ENCODE measurements at places on chromosomes 16 and 17.

DNA sequence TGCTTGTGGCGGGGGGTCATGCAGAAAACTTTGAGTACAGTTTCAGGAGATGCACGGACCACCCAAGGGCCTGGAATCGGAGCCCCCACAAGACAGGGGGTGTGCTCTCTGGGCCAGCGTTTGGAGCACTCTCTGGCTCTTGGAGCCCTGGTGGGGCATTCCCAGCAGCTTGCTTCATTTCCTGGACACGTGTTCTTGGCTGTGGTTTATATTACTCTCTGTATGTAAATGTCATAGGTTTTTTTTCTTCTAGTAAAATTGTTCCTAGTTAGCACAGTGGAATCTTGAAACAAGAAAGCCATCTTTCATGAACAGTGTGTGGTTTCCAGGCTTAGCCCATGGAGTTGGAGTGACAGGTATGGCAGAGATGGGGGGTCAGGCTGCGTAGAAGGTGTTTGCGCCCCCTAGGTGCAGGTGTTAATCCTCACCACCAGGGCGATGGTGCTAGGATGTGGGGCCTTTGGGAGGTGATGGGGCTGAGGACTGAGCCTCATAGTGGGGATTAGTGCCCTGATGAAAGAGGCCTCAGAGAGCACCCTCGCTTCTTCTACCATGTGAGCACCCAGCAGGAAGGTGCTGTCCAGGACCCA, 79.8 kb downstream of the JPH3 start:
- no peak for DNase-seq

DNA sequence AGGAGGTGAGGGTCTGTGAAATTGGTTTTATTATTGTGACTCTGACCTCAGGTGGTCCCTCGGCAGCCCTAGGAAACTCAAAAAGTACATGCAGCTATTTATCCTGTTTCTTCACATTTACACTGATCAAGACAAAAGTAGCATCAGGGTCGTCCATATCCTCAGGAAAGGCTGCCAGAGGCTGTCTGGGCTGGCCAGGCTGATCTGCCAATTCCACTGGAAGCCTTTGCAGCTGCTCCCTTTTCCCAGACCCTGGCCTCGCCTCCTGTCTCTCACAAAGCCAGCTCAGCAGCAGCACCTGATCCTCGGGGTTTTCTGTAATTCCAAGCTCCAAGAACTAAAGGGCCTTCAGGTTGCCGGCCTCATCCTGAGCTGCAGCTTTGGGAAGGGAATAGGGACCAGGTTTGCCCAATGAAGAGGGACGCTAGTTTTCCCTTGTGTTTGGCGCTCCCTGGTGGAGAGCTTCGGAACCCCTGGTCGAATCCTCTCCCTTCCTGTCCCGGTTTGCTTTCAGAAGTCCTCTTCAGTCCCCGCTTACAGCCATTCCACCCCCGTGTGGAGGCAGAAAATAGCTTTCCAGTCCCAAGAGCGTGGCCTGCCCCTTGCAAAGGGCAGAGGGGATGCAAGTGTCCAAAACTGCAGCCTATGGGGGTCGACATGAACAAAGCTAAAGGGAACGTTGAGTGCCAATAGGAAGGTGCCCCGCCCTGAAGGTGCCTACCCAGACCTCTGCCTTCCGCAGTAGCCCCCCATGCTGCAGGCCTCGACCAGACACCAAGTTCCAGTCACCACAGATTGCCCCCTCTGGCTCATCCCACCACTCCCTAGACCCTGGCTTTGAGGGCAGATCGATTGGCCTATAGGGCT, 13.4 kb downstream of the MFSD6L start:
- no peak for DNase-seq

GRCh38 chr17:7589204-7589868, 558 bp downstream of the SOX15 start:
- DNase-seq: no peak

GRCh38 chr16:19524616-19525384, 1.1 kb downstream of the CCP110 start:
- DNase-seq: no peak

GRCh38 chr17:81123052-81124048, 42.0 kb upstream of the PVALEF start:
- DNase-seq: no peak

- DNase-seq: no peak
These were observed 25.0 kb downstream of the MPRIP start for GRCh38 chr17:17067257-17067656.

DNA sequence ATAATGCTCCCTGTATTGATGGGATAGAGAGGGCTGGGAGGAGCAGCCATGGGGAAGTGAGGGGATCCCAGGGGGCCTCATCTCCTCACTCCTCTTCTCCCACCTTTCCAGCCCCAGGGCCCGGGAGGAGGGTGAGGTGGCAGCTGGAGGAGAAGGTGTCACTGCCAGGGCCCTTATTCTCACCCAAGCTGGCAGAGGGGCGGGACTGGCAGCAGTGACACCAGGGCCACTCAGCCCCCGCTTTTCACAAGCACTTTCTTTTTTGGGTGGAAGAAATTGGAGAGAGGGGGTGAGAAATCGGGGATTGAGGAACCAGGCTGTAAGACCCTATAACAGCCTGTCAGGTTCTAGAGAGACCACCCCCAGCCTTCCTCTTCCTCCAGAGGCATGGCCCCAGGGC, 2.4 kb upstream of the TBX21 start:
- DNase-seq: no peak

DNA sequence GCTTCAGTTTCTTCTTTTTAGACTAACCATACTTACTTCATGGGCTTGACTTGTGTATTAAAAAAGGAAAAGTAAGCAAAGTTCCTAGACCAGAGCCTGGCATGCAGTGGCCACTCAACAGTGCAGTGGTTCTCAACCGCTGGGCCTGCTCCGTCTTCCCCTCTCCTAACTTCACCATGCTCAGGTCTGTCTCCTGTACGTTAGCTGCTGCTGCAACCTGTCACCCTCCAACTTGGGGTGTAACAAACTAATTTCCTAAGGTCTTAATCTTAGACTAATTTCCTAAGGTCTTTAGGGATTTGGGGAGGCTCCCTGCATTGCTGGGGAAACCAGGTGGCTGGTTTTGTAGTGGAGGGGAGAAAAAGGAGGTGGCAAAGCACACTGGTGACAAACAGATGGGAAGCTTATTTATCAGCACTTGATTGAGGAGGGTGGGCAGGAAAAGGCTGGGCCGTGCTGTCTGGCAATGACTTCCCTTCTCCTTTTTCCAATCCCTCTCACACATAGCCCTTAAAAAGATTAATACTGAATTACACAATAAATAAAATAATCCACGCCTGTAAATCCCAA, 2.2 kb upstream of the ARL4D start:
- DNase-seq: no peak

DNA sequence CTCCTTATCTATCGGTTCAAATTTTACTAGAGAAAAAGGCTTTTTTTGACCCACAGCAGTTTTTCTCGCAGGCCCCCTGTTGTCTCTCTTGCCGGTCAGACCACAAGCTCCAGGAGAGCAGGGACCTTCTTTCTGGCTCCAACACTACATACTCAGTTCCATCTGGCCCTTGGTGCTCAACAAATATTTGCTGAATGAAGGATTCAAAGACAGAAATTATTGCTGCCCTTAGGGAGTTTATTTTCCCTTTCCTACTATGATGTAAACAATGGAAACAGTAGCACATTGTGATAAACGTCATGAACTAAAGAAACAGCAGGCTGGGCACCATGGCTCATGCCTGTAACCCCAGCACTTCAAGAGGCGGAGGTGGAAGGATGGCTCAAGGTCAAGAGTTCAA, 59.0 kb upstream of the ATP2A3 start:
- no peak for DNase-seq

DNA sequence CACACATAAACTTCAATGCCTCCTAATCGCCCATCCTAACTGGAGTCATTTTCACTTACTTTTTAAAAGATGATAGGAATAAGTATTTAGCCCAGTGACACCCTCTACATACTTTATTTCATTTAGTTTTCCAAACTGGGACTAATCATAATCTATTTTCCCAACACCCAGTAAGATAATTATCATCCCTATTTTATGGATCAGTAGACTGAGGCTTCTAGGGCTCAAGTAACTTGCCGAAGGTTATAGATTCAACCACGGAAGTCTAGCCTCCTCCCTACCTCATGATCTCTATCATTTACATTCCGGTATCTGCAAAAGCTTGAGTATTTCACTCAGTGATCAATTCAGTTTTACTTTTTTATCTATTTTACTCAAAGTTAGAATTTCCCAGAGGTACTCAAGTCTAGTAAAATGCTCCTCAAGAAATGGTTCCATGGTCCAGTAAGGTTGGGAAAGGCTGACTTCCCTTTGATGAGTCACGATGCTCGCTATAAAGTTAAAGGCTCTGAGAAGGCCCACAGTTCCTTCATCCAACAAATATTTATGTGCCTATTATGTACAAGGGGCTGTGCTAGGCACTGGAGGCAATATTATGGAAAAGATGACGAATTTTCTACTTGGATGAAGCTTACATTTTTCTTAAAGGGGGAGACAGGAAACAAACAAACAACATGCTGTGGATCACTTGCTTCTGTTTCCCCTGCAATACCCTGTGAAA, 75.1 kb downstream of the TOX3 start:
- DNase-seq: no peak

DNA sequence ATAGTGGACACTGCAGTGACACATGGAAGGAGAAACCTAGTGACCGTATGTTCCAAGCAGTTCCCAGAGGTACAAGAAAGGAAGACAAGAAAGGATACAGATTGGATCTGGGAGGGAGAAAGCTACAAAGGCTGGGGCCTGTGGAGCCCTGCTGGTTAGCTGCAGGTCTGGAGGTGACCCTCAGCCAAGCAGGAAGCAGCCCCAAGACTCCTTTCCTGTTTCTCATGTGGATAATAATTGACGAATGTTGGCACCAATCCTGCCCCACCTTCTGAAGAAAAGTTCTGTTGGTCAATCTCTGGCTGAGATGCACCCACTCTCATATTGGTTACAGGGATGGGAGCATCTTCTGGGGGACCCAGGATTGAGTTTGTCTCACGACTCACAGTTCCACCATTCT, 99.8 kb downstream of the SHISA6 start:
- DNase-seq: no peak

DNA sequence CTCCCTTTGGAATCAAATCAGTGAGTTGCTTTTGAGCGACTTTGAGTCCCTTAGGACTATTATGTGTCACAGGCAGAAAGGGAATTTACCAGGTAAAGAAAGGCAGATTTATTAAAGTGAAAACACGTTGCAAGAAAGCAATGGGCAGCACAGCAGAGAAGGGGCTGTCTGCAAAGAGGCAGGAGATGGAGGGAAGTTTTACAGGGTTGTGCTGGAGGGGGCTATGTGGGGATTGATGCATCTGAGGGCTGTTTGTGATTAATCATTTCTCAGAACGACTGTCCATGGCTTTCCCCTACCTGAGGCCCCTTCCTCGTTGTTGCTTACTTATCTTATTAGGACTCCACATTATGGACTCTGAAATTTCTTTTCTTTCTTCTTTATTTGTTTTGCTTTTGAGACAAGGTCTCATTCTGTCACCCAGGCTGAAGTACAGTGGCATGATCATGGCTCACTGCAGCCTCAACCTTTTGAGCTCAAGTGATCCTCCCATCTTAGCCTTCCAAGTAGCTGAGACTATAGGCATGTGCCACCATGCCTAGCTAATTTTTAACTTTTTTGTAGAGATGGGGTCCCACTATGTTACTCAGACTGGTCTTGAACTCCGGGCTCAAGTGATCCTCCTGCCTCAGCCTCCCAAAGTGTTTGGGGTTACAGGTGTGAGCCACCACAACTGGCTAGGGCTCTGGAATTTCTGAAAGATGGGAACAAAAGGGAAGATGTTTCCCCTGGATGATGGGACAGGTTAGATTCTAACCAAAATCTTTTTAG, 5.5 kb downstream of the WWP2 start:
- no peak for DNase-seq

GRCh38 chr17:77601054-77601979, 357.2 kb upstream of the TNRC6C start:
- no peak for DNase-seq

GRCh38 chr16:29909391-29909790, 9.1 kb downstream of the ASPHD1 start:
- DNase-seq: no peak

DNA sequence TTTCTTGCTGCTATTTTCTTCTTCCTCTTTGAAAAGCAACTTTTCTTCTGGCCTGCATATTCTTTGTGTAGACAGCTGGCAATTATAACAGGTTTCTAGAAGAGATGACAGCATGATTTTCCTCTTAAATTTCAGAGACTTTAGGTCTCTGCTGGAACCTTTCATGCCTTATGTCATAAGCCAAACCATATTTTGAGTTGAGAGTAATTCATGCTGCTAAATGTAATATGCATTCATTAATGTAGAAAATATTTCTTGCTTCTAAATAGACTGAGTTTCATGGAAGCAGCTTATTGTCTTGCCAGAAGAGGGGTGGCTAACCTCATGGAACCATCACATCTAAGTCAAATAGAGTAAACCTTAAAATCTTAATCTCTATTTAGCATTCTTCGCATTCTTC, 25.9 kb upstream of the ABCA9 start:
- DNase-seq: no peak

DNA sequence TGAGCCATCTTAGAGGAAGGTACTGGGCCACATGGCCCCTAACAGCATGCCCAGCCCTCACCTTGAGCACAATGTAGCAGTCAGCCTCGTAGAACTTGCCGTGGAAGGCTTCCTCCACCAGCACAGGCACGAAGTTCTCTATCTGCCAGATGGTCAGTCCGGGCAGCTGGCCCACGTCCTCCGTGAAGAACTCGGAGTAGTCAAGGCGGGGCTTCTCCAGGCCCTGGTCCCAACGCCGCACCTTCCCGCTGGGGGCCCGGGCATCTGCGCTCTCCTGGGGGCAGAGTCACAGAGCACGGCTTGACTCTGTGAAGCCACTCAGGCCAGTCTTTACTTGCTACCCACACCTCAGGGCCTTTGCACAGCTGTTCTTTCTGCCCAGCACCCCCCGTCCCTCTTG, 7.3 kb downstream of the FLII start:
- DNase-seq: no peak

DNA sequence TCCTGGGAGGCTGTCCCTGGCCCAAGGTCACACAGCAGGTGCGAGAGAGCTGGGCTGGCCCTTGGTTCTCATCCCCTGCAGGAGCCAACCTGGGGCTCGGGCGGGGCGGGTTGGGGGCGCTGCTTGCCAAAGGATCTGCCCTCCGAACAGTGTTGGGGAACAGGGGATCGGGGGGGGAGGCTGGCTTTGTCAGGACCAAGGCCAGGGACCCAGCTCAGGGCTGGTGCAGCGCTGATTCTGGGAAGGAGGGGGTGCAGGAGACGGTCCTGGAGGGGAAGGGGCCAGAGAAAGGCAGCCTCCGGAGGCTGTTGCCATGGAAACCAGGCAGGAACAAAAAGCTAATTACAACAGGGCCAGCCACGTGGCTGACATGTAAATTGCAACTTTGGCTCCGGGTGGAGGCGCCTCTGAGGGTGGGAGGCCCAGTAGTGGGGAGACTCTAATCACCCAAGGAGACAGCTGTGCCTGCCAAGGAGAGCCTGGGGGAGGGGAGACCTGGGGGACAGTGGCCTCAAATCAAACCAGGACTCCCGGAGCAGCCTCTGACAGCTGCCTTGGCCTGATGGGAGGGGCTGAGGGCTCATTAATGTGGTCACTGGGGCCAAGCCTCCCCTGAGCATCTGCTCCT, 1.3 kb downstream of the TUBB3 start:
- no peak for DNase-seq

- no peak for DNase-seq
These were observed 1.1 kb downstream of the MAPK3 start for GRCh38 chr16:30121741-30122571.

GRCh38 chr17:16486373-16487250, 5.4 kb downstream of the LRRC75A start:
- no peak for DNase-seq

- DNase-seq: no peak
These were observed 2.6 kb downstream of the LRRC59 start for GRCh38 chr17:50394711-50395110.

- no peak for DNase-seq
These were observed 55.8 kb downstream of the ZFHX3 start for GRCh38 chr16:72992142-72992601.

- DNase-seq: no peak
These were observed 2.8 kb downstream of the CCL4L2 start for GRCh38 chr17:36213695-36214094.

All from GM12864 (cell line).